ENCODE measurements at places on chromosomes 11 and 22. TPM values are rescaled to one million over a fixed set of nuclear protein-coding genes. Genes with fewer than 3 reads are reported as not detected.

CYB5R2 gene
- 46.3 TPM for total RNA-seq

CCDC83 gene
- not detected for total RNA-seq

KRTAP5-9 gene
- not detected for total RNA-seq

OR51I1 gene
- not detected for total RNA-seq

SAA2 gene
- 4.0 TPM for total RNA-seq

CRYBA4 gene
- total RNA-seq: not detected

HORMAD2 gene
- not detected for total RNA-seq

DNA sequence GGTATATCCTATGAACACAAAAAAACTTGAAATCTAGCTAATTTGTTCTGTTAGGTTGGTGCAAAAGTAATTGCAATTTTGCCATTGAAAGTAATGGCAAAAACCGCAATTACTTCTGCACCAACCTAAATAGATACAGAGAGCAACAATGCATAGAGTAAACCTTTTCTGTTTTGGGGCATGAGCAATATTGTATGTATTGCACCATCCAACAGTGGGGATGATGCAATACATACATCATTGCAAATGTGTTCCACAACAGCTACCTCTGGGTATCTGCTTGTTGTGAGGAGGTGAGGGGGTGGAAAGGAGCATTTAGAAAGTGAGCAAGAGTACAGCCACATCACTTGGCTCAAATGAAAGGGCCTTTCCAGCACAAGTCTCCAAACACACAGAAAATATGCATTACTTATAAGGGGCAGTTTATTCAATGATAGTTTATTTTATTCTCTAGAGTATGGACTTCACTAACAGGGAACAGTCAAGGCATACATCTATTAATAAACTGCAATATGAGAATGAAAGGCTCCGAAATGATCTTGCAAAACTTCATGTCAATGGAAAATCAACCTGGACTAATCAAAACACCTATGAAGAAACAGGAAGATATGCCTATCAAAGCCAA, 77.3 kb downstream of the DEUP1 start:
- H3K4me1 ChIP-seq: no peaks in the 10 kb centered on the region
- H3K4me3 ChIP-seq: no peak overlapping the region
- H3K36me3 ChIP-seq: no peaks in the 10 kb centered on the region
- DNase-seq: no peak
- peaks cover 8% of the 10 kb centered on the region for H3K27me3 ChIP-seq
- H3K27ac ChIP-seq: no peak overlapping the region

DNA sequence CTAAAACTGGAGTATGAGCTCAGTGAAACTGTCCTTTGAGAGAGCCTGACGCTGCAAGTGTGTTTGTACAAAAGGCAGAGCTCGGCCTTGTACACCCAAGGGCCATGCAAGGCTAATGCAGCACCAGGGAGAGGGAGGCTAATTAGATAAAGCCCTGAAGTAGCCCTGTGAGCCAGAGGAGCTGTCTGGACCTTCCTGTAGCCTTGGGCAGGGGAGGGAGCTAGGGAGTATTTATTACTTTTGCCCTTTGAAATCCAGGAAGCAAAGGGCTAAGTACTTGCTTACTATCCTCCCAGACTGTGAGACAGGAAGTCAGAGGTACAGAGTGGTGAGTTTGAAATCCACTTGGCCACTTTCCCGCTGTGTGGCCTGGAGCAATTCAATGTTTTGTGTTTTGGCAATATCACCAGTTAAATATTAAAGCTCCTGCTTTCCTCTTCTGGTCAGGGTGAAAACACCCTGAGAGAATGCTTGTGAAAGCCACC, 10.2 kb upstream of the LDHA start:
- DNase-seq: no peak
- no peaks in the 10 kb centered on the region for H3K27me3 ChIP-seq
- H3K36me3 ChIP-seq: no peaks in the 10 kb centered on the region
- H3K27ac ChIP-seq: peak overlapping the region; percentile 95
- peaks cover 24% of the 10 kb centered on the region for H3K4me1 ChIP-seq

DNA sequence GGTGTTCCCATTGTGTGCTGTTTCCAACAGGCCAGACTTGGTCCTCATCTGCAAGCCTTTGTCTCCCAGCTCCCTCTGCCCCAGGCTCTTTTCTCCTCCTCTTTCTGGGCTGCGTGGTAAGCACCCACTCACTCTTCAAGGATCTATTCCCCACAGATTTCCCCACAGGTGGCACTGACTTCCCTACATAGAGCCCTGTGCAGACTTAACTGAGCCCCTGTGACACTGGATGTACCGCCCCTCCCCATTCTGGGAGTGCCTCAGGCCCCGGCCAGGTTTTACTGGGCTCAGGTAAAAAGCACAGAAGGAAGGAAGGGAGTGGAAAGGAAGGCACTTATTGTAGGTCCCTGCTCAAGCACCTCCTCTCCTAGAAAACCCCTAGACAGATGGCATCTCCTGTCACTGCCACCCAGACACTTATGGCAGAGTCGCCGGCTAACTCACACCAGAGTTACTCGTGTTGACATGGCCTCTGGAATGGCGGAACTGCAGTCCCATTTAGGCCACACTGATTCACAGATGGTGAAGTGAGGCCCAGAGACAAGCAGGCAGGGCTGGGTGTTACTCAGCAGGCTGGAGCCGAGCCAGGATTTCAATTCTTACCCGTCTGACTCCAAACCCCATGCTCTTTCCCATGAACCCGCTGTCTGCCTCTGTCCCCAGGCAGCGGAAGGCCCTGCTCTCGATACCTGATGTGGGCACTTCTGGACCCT, 47.2 kb downstream of the LRRC32 start:
- no peak overlapping the region for H3K27ac ChIP-seq
- no peak overlapping the region for H3K4me3 ChIP-seq
- H3K27me3 ChIP-seq: no peaks in the 10 kb centered on the region
- H3K36me3 ChIP-seq: no peaks in the 10 kb centered on the region
- DNase-seq: no peak
- no peaks in the 10 kb centered on the region for H3K4me1 ChIP-seq

DNA sequence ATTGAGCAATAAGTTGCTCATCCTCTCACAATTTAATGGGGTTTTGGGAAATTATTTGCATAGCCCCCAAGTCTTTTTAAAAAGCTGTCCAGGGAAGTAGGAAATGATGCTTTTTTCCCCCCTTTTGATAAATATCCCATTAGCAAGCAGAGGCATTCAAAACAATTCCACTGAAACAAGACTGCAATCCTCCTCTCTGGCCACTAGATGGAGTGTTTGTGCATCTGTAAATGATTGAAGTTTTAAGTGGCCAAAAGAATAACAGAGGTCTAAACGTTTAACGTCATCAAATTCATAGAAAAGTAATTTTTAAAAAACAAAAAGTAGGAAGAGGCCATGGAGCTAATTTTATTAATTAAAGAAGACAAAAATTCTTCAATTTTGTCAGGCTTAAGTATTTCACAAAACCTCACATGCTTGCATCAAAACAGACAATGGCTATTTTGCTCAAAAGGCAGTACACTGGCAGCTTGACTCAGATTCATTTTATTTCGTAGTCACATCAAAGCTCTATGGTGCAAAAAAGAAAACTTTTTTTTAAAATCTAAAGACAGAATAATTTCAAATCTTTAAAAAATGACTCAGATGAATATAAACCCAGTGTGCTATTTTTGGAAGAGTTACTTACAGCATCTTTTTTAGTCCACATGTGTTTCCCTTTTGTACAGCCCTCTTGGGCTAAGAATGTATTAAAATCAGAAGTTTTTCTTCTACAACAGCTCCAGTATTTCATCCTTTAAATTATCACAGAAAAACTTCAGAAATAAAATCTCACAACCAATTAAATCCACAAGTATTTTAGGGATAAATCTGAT, 17.8 kb downstream of the CHORDC1 start:
- H3K27ac ChIP-seq: no peak overlapping the region
- H3K27me3 ChIP-seq: no peaks in the 10 kb centered on the region
- peak; percentile 48 for DNase-seq
- H3K4me3 ChIP-seq: no peak overlapping the region

- no peaks in the 10 kb centered on the region for H3K4me1 ChIP-seq
- no peaks in the 10 kb centered on the region for H3K27me3 ChIP-seq
- DNase-seq: no peak
- no peaks in the 10 kb centered on the region for H3K36me3 ChIP-seq
- no peak overlapping the region for H3K27ac ChIP-seq
- no peak overlapping the region for H3K4me3 ChIP-seq
These were observed 55.5 kb downstream of the MYO7A start for GRCh38 chr11:77183431-77183984.

- H3K36me3 ChIP-seq: no peaks in the 10 kb centered on the region
- peaks cover 14% of the 10 kb centered on the region for H3K4me1 ChIP-seq
- peak overlapping the region; percentile 61 for H3K27ac ChIP-seq
- no peak overlapping the region for H3K4me3 ChIP-seq
- peak; percentile 88 for DNase-seq
- H3K27me3 ChIP-seq: no peaks in the 10 kb centered on the region
These were observed 60.2 kb downstream of the EHF start for GRCh38 chr11:34680918-34681586.

DNA sequence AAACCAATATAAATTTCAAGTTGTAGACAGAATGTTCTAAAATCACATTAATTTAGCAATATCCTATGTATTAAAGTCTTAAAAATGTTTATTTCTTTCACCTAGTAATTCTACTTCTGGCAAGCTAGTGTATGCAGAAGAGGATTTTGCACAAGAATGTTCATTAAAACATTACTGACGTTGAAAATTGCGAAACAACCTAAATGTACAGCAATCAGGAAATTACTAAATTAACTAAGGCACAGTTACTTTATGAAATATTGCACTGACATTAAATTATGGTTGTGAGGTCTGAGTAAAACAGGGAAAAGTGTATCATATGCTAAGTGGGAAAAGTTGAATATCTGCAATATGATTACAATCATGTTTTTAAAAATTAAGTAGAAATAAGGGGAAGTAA, 4.1 kb downstream of the SLC36A4 start:
- no peak for DNase-seq
- H3K4me1 ChIP-seq: peaks cover 10% of the 10 kb centered on the region
- no peak overlapping the region for H3K4me3 ChIP-seq

DNA sequence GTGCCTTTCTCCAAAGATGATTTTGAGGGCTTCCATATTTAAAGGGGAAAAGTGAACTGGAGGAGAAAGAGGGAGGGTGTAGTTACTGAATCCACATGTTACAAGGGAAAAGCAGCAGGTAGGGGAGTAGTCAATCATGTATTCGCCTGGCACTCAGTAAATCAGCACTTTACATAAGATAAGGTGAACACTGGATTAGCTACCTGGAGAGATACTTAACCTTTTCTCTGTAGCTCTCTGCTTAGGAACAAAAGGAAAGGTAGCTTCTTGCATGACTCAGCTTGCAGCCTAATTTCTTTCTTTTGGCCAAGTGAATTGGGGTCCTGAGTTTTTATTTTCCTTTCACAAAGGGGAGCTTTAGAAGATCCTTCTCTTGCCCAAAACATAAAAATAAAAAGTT, 43.3 kb upstream of the PHF21B start:
- no peak overlapping the region for H3K27ac ChIP-seq
- no peak for DNase-seq
- no peaks in the 10 kb centered on the region for H3K36me3 ChIP-seq
- no peaks in the 10 kb centered on the region for H3K4me1 ChIP-seq
- H3K27me3 ChIP-seq: peaks cover 5% of the 10 kb centered on the region
- H3K4me3 ChIP-seq: no peak overlapping the region

DNA sequence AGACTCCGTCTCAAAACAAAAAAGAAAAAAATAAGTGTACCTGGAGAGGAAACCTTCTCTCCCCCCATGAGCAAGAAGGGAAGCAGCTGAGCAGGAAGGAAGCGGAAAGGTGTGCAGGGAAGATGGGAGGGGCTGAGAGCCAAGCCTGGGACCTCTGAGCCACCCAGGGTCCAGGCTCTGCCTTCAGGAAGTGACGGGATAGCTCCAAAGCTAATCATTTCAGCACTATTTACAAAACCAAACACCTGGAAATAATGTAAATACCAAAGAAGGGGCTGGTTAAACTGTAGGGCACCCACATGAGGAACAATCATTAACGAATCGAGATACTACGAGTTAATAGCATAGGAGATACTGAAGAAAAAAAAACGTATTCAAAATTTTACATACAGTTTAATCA, 27.9 kb downstream of the ARRB1 start:
- H3K36me3 ChIP-seq: no peaks in the 10 kb centered on the region
- H3K4me3 ChIP-seq: no peak overlapping the region
- DNase-seq: no peak
- H3K4me1 ChIP-seq: peaks cover 89% of the 10 kb centered on the region
- H3K27ac ChIP-seq: peak overlapping the region; percentile 96
- no peaks in the 10 kb centered on the region for H3K27me3 ChIP-seq

DNA sequence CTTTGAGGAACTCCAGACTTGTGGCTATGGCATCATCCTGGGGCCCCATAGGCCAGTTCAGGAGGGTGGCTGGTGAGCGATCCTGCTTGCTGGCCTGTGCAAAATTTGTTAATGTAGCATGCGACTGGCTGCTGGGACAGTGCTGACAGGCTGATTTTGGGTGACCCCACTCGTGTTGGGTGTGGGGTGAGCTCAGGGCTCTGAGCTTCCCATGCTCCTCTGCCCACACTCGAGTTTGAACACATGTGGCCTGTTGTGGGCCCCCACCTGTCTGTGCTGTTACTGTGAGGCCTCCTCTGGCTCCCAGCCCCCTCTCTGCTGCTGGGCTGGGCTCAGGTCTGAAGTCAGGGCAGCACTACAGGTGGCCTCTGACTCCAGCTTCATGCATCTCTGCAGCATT, 64.4 kb upstream of the MYEOV start:
- no peaks in the 10 kb centered on the region for H3K36me3 ChIP-seq
- no peaks in the 10 kb centered on the region for H3K27me3 ChIP-seq
- H3K27ac ChIP-seq: no peak overlapping the region

- DNase-seq: no peak
- no peaks in the 10 kb centered on the region for H3K36me3 ChIP-seq
- no peaks in the 10 kb centered on the region for H3K27me3 ChIP-seq
- H3K4me3 ChIP-seq: no peak overlapping the region
These were observed 59.6 kb downstream of the ZNRF3 start for GRCh38 chr22:28942801-28943500.

DNA sequence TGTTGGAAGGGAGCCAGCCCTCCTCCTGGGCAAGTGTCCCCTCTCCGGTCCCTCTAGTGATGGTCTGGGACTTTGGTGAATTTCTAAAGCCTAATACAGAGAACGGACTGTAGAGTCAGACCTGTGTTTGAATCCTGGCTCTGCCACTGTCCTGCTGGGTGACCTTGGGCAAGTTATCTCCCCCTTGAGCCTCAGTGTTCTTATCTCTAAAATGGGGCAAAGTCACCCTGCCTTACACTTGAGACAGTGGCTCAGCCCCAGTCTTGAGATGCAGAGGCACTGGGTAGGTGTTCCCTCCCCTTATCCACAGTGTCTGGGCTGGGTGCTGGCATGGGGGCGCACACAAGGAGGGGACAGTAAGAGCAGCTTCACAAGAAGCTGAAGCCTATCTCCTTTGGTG, 20.9 kb downstream of the DGAT2 start:
- no peak overlapping the region for H3K4me3 ChIP-seq
- no peak for DNase-seq
- H3K4me1 ChIP-seq: 0 out of 2 replicates have a peak, but pooled peaks cover 4% of the 10 kb centered on the region
- no peaks in the 10 kb centered on the region for H3K27me3 ChIP-seq

GRCh38 chr11:57792870-57793269, 31.3 kb downstream of the CTNND1 start:
- peaks cover 4% of the 10 kb centered on the region for H3K36me3 ChIP-seq
- peaks cover 37% of the 10 kb centered on the region for H3K4me1 ChIP-seq
- H3K27ac ChIP-seq: peak overlapping the region; percentile 32
- H3K27me3 ChIP-seq: no peaks in the 10 kb centered on the region

GRCh38 chr11:66768088-66768521, 39.1 kb upstream of the SPTBN2 start:
- no peak for DNase-seq
- H3K4me3 ChIP-seq: no peak overlapping the region
- H3K4me1 ChIP-seq: no peaks in the 10 kb centered on the region
- H3K27me3 ChIP-seq: no peaks in the 10 kb centered on the region

- no peaks in the 10 kb centered on the region for H3K4me1 ChIP-seq
- H3K27me3 ChIP-seq: no peaks in the 10 kb centered on the region
- no peak overlapping the region for H3K27ac ChIP-seq
- DNase-seq: no peak
These were observed 130.1 kb upstream of the DDI1 start for GRCh38 chr11:103906291-103906867.

Measured in Panc1 (cell line).